ENCODE measurements at places on chromosomes 16 and 17.
A peak's percentile ranks its signal among the peaks of the same experiment; 100 is the strongest.

GRCh38 chr17:80125656-80126448, 21.1 kb downstream of the EIF4A3 start:
- peak; percentile 72 for DNase-seq

DNA sequence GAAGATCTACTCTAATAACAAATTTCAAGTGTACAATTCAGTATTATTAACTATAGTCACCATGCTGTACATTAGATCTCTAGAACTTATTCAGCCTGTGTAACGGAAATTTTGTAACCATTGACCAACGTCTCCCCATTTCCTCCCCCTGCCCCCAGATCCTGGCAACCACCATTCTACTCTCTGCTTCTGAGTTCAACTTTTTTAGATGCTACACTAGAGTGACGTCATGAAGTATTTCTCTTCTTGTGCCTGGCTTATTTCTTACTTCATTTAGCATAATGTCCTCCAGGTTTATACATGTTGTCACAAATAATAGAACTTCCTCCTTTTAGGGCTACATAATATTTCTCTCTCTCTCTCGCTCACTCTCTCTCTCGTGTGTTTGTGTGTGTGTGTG, 157.5 kb downstream of the ANKFN1 start:
- DNase-seq: no peak

GRCh38 chr17:46003907-46004748, 5.1 kb downstream of the STH start:
- DNase-seq: no peak

GRCh38 chr16:56012482-56012811, 137.3 kb upstream of the CES5A start:
- DNase-seq: no peak

GRCh38 chr17:74618451-74618850, 5.1 kb downstream of the CD300E start:
- DNase-seq: no peak

DNA sequence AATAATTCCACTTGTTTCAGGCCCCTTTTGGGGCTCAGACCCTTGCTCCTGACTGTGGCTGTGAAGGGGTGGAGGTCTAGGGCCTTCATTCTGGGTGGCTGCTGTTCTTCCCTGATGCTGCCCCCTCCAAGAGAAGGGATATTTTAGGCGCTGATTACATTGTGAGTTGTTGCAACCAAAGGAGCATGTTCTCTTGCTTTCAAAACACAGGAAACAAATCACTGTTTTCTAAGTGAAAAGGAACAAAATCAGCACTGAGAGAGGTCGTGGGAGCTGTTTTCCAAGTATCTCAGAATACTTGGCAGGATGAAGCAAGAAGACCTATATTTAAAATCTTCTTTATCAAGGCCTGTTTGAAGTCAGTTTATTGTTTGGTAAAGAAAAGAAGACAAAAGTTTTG, 25.3 kb upstream of the SEC14L1 start:
- no peak for DNase-seq

DNA sequence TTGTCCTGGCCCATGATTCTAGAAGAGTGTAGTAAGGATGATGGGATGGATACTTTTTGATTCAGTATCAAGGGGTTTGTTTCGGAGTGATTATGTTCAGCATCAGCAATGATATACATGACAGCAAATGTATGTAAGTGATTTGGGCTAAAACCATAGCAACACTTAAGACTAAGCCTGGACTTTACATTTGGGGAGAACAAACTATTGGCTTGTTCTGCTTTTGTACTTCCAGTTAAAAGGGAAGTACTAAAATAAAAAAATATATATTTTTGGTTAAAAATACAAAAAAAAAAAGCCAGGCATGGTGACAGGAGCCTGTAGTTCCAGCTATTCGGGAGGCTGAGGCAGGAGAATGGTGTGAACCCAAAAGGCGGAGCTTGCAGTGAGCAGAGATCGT, 20.5 kb upstream of the DHX8 start:
- no peak for DNase-seq

DNA sequence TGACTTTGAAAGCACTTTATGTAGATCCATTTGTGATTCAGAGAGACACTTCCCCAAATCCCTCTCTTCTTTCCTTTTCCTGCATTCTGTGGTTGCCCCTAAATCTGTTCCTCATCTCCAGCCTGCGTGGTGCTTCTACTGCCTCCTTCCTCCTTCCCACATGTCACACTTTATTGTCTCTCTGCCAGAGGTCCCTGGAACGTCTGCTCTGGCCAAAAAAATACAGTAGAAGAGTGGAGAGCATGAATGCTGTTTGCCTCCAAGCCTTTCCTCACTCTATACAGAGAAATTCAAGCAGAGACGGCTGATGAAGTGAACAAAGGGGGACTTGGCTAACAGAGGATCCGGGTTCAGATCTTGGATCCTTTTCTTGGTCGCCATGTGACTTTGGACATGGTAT, 22.8 kb upstream of the IRX3 start:
- DNase-seq: no peak

DNA sequence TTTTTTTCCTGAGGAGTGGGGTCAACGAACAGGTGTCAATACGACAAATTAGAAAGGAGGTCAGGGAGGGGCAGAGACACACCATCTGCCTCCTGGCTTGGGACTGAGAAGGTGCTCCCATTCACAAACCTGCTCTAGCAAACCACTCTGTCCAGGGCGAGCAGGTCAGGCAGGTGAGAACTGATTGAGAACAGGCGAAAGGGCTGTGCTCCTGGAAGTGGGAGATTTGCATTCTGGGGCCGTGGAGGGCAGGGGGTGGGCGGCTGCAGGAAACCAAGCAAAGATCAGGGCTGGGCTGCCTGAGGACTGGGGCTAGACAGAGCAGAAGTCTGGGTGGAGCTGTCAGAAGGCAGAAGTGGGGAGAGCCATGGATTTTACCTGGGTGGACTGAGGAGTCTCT, 98.9 kb upstream of the NLRP1 start:
- no peak for DNase-seq

DNA sequence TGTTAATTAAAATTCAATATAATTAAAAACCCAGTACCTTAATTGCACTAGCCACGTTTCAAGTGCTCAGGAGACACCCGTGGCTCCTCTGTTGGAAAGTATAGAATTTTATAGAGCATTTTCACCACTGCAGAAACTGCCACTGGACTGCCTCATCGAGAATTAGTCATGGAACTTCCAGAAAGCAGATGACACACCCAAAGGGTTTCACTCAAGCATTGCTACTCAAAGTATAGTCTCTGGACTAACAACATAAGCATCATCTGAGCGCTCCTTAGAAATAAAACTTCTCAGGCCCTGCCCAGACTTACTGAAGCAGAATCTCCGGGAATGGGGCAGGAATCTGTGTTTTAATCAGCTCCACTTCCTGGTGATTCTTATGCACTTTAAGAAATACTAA, 63.5 kb upstream of the GPR139 start:
- DNase-seq: no peak

DNA sequence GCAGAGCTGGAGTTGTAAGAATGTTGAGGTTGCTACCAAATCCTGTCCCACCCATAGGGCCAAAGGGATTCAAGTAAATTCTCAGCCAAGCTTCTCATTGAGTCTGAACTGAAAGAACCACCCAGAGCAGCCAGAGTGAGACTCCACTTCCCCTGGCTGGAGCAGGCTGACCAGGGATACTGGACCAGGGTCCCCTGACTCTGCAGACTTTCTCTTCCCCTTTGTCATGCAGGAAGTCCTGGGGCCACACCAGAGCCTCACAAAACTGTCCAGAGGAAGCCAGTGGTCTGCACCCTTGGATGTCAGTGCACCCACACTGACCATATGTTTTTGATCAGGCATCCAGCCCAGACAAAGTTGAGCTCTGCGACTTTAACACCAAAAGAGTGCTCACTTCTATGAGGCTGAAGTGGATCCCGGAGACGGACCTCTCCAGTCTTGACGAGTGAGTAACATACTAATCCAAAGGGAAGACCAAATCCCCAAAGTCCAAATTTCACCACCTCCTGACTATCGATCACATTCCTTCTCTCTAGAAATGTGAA, 4.1 kb downstream of the NXN start:
- DNase-seq: peak; percentile 70

DNA sequence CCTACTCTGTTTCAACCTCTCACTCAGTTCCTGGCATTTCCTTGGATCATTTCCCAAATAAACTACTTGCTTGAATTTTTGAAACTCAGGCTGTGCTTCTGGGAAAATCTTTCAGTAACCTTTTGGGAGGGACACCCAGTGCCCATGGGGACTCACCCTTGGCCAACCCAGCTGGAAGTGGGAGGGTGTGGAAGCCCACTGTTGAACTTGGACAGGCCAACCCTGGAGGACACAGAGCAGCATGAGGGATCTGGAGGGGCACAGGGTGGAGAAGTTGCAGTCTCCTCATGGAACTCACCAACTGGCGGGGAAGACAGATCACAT, 11.2 kb downstream of the RTN4RL1 start:
- no peak for DNase-seq

DNA sequence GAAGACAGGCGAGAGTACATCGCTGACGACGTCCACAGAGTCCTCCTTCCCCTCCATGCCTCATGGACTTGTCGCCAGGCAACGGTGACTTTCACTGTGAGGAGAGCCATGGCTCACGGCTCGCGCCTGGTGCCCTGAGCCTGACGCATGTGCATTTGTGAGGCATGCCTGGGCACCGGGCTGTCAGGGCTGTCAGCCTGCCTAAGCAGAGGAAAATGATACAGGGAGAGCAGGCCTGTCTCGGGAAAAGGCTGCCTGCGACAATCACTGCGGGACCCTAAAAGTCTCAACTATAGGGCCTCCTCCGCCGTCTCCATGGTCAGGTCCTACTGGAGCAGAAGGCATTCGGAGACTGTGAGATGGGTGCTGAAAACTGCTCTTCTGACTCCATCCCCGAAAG, 135.5 kb upstream of the WSB1 start:
- no peak for DNase-seq

DNA sequence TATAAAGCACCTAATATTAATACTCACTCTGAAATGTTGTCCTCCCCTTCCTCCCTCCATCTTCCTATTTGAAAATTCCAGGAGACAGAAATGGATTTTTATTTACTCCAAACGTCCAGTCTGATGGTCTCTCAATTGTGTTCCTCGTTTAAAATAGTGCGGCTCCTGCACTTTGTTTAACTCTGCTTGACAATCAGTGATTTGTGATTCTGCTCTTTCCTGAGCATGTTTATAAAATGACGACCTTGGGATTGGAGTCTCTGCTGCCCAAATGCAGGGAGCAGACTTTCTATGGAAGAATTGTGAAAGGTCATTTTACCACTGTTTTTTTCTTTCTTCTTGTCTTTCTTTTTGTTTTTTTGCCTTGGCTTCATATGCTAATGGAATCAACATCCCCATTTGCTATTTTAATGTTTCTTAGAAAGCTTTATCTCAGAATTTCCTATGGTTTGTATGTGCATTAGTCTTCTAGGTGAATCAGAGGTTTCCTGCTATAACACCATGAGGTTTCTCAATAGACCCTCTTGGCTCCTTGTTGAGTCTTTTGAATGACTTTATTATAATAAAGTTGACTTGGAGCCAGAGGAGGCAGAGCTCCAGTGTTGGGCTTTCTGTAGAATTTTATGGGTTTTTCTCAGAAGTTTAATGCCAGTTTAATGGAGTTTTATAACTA, 376.5 kb downstream of the CDH11 start:
- peak; percentile 13 for DNase-seq

GRCh38 chr16:31364421-31364820, 9.4 kb downstream of the ITGAX start:
- DNase-seq: no peak

DNA sequence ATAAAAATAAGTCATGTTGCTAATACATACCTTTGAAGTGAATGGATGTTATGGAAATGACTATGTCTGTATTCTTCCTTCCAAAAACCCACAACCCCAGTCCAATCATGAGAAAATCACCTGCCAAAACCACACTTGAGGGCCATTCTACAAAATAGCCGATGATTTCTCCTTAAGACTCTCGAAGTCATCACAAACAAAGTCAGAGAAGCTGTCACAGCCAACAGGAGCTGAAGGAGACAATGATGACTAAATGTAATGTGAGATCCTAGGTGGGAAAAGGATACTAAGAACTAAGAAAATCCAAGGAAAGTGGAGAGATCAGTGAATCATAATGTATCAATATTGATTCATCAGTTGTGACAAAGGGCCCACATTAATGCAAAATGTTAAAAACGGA, 432.9 kb upstream of the DYNLRB2 start:
- peak; percentile 48 for DNase-seq

- no peak for DNase-seq
Observed at GRCh38 chr17:69367298-69367697, 40.4 kb upstream of the ABCA5 start.

- DNase-seq: no peak
Observed at GRCh38 chr16:87216841-87217275, 100.3 kb downstream of the C16orf95 start.

DNA sequence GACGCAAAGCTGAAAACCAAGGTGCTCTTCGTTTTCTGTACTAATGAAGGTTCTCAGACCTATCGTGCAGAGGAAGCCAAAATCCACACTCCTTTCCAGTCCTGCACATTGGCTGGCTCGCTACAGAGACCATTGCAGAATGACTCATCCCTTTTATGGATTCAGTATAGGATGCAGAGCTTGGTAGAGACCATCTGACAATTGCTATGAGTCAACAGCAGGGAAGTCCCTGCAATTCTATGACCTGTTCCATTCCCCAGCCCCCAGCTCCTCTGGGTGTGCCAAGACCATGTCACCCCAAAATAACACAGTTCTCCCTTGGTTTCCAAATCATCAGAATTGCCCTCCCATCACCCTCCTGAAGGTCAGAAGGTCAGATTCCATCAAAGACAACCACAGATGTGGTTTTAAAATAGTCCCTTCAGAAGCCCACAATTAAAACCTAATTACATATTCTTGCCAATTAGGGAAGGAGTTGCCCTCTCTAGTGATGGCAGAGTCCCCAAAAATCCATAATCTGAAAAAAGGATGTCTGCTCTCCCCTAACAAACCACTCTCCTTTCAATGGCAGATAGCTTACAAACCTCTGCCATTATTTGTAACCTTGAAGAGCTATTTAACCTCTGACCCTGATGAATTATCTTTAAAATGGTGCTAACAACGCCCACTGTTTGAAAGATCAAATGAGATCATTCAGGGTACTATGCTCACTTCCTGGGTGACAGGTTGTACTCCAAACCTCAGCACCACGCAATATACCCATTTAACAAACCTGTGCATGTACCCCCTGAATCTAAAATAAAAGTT, 108.2 kb upstream of the RBBP6 start:
- DNase-seq: no peak

- no peak for DNase-seq
Observed at GRCh38 chr17:73564843-73565242, 79.4 kb downstream of the SDK2 start.

GRCh38 chr16:30920891-30921290, 2.5 kb upstream of the FBXL19 start:
- no peak for DNase-seq

- DNase-seq: no peak
Observed at GRCh38 chr17:13346592-13346991, 255.1 kb downstream of the HS3ST3A1 start.

DNA sequence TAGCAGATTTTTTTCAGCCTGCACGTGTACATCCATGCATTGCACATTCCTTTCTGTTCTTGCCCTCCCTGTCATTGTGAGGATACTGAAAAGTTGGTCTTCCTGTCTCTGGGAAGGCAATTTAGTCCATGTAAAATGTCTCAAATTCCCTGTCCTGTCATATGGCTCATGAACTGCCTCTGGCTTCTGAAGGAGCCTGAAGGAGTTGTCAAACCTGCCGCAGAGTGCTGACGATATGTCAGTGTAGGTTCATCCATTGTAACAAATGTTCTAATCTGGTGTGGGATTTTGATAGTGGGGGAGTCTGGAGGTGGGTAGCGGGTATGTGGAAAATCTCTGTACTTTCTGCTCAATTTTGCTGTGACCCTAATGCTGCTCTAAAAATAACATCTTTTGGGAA, 59.6 kb downstream of the YPEL2 start:
- no peak for DNase-seq

Data from fibroblast of skin of abdomen (primary cell).